CD4-positive, alpha-beta T cell treated with Interleukin-12 subunit alpha and Interleukin-12 subunit beta, for 1 hour (primary cell): ENCODE measurements at places on chromosomes 11 and 22.

DNA sequence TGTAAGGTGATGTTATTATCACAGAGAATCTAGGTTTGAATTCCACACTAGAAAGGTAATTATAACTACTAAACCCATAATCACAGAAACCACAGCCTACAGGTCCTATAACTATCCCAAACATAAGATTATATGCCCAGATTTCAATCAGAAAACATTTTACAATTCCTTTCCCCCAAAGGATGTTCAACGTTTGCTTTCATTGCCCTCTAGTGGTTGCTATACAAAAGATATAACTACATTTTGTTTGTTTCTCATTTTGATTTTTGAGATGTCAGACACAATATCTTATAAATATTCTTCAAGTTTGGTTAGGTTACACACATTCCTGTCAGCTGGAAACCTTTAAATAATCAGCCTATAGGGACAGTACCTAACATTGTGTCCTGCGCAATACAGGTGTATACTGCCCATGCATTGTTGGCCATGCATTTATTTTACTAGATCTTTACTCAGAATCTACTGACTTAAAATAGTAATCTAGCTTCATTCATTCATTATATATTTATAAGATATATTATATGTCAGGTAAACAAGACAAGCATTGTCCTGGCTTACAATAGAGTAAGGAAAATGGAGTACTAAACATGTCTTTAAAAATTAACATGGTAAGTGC, 530.5 kb upstream of the CCDC90B start:
- no peak for DNase-seq

- DNase-seq, result no peak
Observed at GRCh38 chr11:37422511-37422910, 824.5 kb upstream of the RAG2 start.

GRCh38 chr22:17780741-17781318, 6.6 kb upstream of the BID start:
- DNase-seq, result no peak

- no peak for DNase-seq
Observed at GRCh38 chr22:32880061-32880460, 78.6 kb downstream of the TIMP3 start.

- DNase-seq, result no peak
Observed at GRCh38 chr11:121763526-121763925, 310.8 kb upstream of the SORL1-AS1 start.

DNA sequence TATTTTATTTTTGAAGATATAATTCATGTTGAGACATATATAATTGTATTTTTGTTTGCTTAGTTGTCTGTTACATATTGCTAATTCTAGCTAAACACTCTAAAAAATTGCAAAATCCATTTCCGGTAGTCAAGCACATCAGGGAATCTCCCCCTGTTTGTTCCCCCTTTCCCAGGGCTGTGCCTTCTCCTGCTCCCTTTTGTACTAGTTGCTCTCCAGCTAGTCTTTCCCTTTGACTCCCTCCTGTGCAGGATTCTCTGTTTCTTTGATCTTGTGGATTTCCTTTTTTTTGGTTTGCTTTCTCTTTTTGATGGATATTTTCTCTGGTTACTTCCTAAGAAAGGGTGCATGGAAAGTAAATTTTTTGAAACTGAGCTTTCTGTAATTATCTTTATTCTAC, 188.1 kb upstream of the PLET1 start:
- DNase-seq, result no peak

GRCh38 chr22:41288245-41288946, 2.4 kb upstream of the RANGAP1 start:
- no peak for DNase-seq

DNA sequence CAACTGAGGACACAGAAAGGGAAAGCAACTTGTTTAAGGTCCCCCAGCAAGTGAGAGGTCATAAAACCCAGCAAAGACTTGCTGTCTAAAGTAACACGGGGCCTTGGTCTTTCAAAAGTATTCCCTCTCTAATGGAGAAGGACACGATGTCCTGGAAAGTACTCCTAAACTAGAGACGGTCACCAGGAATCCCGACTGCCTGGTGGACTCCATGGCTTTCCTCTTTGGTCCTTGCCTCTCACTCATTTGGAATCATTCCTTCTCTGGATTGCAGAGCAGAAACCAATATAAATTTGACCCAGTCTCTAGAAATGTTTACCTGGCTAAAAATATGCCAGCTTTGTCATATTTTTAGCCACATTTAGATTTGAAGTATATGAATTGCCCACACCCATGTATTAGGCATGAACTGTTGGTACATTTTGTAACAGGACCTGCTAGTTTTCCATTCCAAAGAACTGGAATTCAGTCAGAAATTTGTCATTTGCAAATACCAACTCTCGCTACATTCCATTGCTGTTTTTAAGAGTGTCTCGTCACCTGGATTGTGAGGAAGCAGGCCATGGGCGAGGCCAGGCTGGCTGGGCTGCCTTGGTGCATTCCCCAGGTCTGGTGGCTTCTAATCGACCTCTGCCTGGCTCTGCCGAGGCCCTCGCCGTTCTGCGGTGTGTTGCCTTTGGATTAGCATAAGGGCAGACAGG, 12.9 kb downstream of the NAV2 start:
- no peak for DNase-seq

GRCh38 chr11:114291842-114292680, 4.1 kb upstream of the NNMT start:
- no peak for DNase-seq

GRCh38 chr11:4565371-4565770, 16.2 kb upstream of the OR52I2 start:
- DNase-seq, result no peak

DNA sequence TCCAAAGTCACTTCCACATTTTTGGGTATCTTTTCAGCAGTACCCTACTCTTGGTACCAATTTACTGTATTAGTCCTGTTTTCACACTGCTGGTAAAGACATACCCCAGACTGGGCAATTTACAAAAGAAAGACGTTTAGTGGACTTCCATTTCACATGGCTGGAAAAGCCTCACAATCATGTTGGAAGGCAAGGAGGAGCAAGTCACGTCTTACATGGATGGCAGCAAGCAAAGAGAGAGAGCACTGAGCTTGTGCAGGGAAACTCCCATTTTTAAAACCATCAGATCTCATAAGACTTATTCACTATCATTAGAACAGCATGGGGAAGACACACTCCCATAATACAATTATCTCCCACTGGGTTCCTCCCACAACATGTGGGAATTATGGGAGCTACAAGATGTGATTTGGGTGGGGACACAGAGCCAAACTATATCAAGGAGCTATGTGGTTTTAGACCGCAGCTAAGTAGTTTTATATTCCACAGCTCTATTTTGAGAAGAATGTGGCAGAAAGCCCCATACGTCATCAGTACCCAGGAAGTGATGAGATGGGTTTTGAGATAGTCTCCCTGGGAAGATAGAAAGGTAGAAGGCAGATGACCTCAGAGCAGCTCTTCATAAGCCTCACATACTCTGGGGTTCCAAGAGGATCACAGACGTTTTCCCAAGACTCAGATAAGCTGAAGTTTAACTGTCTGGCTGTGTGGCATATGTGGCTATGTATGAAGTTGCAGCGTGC, 96.3 kb downstream of the APIP start:
- DNase-seq, result peak; percentile 18

DNA sequence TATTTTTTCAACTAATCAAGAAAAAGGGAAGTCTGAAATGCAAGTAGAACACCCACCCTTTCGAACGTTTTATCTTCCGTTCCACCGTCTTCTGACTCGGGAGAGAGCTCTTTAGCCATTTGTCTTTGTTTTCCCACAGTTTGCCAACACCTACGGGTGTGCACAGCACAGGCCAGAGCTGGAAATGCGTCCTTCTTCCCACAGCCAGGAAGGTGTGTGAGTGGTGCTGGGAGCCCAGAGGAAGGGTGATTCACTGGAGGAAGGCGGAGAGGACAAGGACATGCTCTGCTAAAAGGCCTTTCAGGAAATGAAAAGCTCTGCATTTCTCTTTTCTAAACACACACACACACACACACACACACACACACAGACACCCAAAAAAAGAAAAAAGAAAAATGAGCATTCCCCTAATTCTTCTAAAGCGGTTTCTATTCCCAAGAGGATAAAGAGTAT, 18.5 kb downstream of the ENDOD1 start:
- no peak for DNase-seq

DNA sequence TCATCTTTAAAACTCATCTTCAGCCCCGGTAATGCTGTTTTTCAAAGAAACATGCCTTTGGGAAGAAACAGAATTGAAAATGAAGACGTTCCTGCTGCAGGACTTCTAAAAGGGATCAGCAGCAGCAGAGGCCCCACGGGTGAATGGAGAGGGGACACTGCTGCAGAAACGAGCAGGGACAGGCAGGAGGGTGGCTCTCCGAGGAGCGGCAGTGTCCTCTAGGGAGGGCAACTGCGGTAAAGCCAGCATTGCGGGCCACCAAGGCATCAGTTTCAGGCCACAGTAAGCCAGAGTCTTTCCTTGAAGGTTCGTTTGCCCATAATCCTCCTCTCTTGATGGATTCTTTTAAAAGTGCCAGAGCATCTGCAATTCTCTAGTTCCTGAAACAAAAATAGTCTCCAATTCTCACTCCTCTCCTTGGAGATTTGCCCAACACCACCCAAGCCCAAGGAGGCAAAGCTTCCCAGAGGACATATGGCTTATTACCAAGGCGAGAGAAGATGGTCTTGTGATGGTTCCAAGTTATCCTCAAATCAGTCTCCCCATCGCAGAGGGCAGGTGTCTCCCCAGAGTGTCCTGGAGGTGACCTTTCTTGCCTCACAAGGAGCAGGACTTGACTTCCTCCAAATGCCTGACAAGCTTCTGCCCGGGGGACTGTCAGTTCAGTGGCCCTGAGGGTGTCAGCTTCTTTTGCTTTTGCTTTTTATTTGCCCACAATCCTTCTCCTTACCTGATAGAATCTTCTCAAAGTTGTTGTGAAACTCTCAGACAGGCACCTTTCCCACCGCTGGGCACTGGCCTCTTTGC, 341.1 kb upstream of the B3GAT1 start:
- DNase-seq, result no peak
